ENCODE measurements at places on chromosomes 7 and 10. TPM values are rescaled to one million over a fixed set of nuclear protein-coding genes. Genes with fewer than 3 reads are reported as not detected.

DNA sequence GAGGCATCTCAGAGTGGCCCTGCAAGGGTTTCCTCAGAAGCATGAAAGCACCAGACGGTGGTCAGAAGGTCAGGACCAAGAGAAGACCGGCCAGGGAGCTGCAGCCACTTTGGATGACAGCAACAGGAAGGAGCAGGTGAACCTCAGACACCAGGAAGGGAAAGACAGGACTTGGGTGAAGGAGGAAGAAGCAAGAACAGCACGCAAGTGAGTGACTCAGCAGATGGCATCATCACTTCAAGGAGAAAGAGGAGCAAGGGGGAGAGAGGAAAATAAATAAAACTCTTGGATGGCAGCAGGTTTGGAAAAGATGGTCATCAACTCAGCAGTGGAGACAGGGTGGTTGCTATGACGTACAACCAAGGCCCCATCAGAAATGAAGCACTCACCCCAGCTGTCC lies 31.6 kb downstream of the NCAPG2 start:
- DNase-seq, result peak; percentile 39

DNA sequence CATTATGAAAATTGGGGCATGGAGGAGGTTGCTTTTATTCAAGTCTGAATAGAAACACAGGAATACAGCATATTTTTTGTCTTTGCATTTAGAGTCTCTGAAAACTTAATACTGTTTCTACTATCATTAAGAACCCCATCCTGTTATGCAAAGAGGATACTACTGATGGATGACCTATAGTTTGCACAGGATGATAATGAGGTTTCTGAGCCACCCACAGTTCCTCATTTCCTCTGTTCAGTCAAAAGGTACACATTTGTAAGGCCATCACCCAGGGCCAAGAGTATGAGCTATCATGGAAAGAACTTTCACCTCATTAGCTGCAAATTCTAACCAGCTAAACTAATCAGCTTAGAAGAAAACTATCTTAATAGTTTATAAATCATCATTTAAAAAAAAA lies 213.0 kb upstream of the CHRM2 start:
- DNase-seq, result no peak

- no peak for DNase-seq
Observed at GRCh38 chr7:69827558-69827957, 229.3 kb downstream of the AUTS2 start.

MDH2 gene
- 36.6 TPM for total RNA-seq

GRCh38 chr10:60943316-60944057 lies 498 bp downstream of the RHOBTB1 start:
- peak; percentile 89 for DNase-seq

GRCh38 chr10:481628-482027 lies 207.8 kb downstream of the DIP2C start:
- DNase-seq, result no peak

- no peak for DNase-seq
Observed at GRCh38 chr7:39892361-39892760, 57.7 kb upstream of the CDK13 start.

GRCh38 chr7:38929460-38930171 lies 20.6 kb upstream of the VPS41 start:
- no peak for DNase-seq

DNA sequence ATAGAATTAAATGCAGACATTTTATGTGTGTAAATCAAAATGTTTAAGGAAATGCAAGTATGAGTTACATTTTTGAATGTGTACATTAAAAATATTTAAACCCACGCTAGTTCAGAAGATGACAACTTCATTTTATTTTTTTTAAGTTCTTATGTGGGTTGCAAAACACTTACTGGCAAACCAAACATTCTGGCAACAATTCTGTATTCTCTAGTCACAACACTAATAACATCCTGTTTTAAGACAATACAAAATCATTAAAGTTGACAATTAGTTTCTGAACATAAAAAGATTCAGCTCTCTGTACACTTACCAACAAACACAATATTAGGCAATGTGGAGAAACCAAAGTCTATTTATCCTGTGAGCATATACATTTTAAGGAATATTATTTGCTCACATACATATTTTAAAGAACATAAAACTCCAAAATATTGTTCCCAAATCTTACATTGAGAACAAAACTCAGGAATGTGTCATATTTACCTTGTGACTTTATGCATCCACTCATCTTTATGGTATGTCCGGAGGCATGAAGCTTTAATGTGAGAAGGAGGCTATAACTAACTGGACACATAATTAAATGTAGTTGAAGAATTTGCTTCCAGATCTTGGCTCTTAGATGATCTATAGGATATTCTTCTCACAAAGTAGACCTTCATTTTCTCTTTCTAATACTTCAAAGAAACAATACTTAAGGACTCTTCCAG lies 134.7 kb downstream of the DGKB start:
- DNase-seq, result no peak

- no peak for DNase-seq
Observed at GRCh38 chr10:11576092-11576809, 35.2 kb downstream of the USP6NL start.

GRCh38 chr10:101292194-101293006 lies 61.6 kb upstream of the BTRC start:
- DNase-seq, result peak; percentile 91

DNA sequence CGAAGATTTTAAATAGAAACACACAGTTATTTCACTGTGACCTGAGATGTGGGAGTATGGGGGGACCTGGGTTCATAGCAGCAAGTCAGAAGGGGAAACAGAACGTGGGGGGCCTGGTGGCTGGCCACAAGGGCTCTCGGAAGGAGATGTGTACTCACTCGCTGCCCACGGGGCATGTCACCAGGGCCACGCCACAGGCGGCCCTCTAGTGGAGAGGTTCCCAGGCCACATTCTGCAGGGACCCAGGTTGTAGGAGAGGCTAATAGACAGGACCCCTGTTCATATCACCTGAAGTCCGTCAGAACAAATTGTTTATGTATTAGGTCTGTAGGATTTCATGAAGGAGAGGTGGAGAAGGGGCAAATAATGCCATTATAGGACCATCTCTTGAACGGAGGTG lies 25.1 kb upstream of the SVOPL start:
- no peak for DNase-seq

CTNNA3 gene
- total RNA-seq, result not detected

DNA sequence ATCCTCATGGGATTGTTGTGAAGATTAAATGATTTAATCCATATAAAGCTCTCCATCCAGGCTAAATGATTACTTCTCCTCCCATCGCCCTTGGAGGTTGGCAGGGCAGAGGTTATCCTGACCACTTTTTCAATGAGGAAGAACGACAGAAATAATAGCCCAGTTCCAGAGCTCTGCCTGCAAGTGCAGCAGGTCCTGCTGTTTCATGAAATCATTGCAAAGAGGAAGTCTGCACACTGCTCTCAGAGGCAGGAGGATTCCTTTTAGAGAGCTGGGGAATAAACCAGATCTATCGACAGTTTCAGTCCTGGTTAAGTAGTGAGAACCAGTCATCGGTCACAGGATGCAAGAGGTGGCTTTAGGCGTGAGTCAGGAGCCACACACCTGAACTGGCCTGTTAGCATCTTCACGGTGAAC lies 25.0 kb upstream of the CDH23 start:
- DNase-seq, result no peak

- DNase-seq, result no peak
Observed at GRCh38 chr10:53003094-53003493, 230.5 kb upstream of the MBL2 start.

GRCh38 chr7:23970193-23970592 lies 260.2 kb downstream of the STK31 start:
- no peak for DNase-seq

DNA sequence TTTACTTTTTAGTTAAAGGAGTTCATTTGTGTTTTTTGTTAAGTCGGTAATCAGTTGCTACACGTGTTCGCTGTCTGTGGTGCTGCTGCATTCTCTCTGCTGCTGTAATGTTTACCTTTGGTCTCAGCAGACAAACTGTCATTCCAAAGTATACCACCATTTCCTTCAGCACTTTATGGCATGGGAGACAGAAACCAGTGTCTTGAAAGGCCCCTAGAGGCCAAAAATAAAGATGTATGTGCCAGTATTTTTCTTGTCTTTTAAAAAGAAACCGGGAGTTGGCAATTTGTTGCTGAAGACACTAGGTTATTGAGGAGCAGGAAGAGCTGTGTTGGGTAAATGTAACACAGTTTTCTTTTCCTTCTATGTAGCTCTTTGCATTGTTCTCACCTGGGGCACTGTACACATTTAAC lies 24.1 kb downstream of the ZNF92 start:
- no peak for DNase-seq

DNA sequence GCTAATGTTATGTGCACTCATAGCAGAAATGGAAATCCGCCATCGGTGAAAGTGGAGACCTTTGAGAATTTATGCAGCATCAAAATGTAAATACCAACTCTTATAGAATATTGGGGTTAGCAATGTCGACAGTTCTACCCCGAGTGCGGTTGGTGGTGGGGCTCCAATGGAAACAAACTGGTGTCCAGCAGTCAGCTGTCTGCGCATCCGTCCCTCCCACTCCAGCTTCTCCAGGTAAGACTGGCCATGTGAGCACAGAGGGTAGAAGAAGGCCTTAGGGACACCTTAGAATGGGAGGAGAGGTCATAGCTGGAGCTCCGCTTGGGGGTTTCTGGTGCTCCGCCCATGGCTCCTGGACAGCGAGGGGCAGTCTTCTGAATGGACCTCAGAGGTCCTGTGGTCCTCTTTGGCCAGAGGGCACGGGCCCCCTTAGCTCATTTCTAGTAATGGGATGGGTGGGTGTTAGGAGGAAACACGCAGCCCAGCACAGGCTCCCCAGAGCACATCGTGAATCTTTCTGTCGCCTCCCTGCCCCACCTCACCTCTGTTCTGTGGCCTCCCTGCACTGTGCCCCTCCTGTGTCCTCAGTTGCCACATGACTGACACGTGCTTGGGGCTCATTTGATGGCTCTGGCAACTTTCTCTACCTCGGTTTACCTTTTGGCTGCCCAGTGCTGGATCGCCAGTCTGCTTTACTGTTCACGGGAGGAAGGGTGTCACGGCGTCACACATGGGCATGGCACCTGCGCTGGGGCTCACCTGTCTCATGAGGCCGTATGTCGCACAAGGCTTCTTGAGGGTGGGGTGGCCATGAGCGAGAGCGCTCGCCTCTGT lies 50.0 kb downstream of the MGMT start:
- DNase-seq, result peak; percentile 52

GRCh38 chr10:116080553-116080952 lies 192.5 kb downstream of the GFRA1 start:
- DNase-seq, result no peak

GRCh38 chr10:117533507-117534281 lies 8.9 kb upstream of the EMX2 start:
- DNase-seq, result peak; percentile 83

ADAM8 gene
- 1.2 TPM for total RNA-seq

- DNase-seq, result peak; percentile 94
Observed at GRCh38 chr7:151794508-151795167, 82.3 kb downstream of the PRKAG2 start.

DNA sequence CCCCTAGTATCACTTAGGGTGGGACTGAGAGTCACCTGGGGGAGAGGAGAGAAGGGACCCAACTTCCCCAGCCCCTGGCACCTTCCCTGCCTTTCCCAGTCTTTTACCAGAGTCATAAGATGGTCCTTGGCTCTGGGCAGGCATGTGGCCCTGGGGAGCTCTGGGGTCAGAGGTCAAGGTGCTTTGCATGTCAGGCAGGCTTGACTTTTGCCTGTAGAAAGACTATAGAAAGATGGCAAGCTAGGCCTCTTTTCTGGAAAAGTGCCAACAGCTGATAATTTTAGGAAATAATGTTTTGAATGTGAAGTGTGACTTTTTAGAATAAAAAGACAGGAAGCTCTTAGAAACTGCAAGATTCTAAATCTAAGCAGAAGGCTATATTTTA lies 67.5 kb downstream of the MKI67 start:
- DNase-seq, result peak; percentile 8

COBL gene
- under 0.01 TPM for total RNA-seq

- no peak for DNase-seq
Observed at GRCh38 chr10:97896756-97897358, 47.2 kb downstream of the GOLGA7B start.

DNA sequence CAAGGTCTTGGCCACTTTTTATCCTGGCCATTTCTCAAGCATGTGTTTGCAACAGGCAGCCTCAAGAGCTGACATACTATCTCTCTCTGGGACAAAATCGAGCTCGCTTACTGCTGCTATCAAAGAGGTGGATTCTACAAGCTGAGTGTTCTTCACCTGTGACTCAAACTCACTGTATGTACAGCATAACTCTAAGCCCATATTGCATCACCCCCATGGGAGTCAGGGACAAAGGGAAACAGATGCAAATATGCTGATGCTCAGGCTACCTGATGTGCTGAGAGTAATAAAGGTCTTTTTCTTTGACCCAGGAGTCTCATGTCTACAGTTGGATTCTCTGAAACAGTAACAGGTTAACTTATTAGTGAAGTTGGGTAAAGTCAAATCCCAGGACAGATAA lies 45.2 kb downstream of the PCLO start:
- DNase-seq, result no peak

DNA sequence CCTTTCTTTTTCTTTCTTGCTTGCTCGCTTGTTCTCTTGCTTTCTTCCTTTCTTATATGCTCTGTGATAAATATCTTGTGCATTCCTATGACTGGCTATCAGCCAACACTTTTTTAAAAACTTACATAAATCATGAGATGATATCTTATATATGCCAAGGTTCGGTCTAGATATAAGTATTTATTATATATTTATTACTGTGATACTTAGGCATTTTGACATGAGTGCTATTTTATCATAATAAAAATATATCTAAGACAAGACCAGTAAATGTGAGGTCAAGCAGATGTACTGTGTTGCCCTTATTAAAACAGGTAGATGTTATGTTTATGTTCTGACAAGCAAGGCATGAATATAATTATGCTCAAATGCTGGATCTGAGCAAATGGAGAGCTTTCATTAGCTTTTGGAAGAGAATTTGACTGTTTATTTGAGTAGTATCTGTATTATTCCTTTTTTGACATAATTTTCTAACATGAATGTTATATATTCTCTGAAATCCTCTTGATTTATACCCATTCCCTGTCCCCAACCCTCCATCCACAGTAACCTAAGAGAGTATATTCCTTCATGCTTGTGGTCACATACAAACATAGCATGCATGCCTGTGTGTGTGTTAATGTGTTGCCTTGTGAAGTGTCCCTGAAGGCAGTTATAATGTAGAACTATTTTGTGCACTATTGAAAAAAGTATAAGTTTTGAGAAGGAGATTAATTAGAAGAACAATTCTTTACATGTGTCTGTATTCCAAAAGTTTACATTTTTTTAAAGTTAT lies 158.0 kb downstream of the HDAC9 start:
- DNase-seq, result no peak

- peak; percentile 35 for DNase-seq
Observed at GRCh38 chr7:155653803-155654202, 9.3 kb downstream of the RBM33 start.

DNA sequence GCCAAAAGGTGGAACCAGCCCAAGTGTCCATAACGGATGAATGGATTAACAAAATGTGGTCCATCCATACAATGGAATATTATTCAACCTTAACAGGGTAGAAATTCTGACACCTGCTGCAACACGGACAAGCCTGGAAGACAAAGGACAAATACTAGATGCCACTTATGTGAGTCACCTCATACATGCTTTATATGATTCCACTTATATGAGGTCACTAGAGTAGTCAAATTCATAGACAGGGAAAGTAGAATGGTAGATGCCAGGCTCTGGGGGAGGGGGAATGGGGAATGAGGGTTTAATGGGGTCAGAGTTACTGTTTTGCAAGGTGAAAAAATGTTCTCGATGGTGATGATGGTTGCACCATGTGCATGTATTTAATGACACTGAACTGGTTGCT lies 34.0 kb upstream of the CYTH3 start:
- DNase-seq, result peak; percentile 86
